ENCODE measurements at places on chromosomes 2 and 18.

DNA sequence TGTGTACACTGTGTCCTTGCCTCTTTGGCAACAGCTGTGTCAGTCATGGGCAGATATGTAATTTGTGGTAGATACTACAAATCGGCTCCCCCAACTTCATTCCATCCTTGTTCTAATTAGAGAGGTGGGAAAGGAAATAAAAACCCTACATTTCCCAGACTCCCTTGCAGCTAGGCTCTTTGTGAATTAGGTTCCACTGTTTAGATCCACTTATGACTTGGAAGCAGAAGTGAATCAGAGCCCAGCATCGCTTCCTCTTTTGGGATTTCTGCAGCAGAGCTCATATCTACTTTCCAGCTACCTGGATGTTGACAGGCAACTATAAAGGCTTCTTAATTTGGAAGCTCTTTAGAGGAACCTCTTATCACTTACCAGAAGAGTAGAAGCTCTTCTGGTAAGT is 34.1 kb upstream of the NARS1 start:
- DNase-seq = no peak

GRCh38 chr2:16334886-16335603 is 330.6 kb downstream of the CYRIA start:
- DNase-seq = no peak

- peak; percentile 66 for DNase-seq
These were observed 64.6 kb downstream of the COLEC12 start for GRCh38 chr18:435940-436339.

DNA sequence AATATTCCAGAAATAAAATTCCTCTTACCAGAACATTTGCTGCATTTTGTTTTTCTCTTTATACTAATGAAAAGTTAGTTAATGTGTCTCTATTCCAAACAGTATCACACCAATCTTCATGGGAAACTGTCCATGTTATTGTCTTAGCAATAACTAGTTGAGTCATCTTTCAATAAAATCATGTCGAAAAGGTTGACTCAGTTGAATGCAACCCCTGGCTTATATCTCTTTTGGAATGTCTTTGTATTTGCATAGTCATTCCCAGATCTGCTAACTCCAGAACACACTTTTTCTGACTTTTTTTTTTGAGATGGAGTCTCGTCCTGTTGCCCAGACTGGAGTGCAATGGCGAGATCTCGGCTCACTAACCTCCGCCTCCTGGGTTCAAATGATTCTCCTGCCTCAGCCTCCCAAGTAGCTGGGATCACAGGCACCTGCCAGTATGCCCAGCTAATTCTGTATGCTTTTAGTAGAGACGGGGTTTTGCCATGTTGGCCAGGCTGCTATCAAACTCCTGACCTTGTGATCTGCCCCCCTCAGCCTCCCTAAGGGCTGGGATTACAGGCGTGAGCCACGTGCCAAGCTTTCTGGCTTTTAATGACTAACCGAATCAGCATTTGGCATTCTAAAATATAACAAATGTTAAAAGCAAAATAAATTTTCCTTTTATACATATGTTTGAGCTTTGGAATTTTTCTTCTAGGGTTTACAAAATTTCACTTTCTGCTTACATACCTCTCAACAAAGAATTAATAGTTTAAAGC is 133.2 kb upstream of the GULP1 start:
- DNase-seq = peak; percentile 60

DNA sequence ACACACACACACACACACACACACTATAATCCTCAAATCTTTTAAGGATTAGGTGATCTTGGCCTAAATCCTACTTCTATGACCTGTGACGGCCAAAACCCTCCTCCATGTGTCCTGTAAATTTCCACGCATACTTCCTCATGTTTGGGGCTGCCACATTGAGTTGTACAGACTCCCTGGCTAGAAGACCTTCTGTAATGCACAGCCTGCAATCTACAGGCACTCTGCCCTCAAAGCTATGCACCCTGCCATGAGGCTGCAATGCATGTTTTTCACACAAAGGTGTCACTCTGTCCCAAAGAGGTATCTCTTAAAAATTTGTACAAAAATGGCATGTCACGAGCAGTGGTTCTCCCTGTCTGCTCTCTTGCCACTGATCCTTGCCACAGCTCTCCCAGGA is 26.4 kb upstream of the B4GALT6 start:
- no peak for DNase-seq

DNA sequence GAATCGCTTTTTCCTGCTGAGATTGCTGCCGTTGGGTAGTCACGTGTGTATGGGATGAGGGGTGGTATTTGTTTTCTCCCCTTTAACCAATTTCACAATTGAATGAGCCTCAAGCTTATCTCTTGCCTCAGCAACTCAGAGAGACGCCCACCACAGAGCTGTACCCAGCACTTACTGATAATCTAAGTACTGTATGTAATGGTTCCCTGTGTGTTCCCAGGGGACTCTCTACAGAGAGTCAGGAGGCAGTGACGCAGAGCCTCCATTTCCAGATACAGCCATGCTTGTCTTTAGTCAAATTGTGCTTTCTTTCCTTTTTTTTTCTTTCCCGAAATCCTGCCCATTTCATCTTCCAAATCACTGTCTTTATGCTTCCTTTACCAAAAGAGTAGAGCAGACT is 1102.1 kb upstream of the KLHL29 start:
- no peak for DNase-seq

DNA sequence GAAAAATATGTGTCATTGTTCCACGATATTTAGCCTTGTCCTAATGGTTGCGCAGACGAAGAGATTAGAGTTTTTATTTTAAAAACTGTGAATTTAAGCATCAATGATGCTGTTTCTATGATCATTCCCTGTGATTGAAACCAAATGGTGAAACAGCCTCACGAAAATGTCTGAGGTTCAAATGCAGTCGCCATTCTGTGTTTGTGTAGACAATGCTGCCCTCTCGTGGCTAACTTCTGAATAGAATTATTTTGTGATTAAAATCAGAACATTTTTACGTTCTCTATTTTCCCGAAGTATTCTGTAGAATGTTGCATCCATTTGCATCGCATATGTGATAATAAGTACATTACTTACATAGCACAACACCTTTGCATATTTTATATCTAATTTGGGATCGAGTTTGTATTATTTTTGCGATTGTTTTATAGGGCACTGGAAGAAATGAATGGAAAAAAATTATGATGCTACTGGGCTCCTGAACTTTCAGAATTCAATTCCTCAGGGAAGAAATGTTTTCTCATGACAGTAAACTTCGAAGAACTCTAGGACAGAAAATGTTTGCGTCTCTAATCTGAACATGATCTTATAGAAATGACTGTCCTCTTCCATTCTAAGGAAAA is 54.8 kb upstream of the CREB1 start:
- DNase-seq = peak; percentile 77

- DNase-seq = no peak
These were observed 84.2 kb downstream of the LBH start for GRCh38 chr2:30315391-30316063.

GRCh38 chr2:151439127-151439526 is 29.4 kb downstream of the RIF1 start:
- DNase-seq = no peak

DNA sequence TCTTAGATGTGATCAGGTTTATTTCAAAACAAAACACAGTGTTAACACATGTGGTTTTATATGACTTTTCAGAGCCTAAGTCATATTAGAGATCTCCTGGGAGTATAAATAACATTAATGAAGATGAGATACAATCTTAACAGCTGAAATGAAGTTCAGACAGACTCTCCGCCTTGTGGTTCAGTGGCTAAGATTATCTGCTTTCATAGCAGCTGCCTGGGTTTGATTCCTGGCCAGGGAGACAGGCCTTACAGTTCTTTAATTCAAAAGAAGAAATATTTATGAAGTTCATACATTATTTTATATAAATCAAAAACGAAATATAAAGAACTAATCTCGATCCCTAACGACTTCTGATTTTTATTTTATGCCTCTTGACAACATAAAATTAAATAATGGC is 35.2 kb upstream of the TTC32 start:
- DNase-seq = no peak

DNA sequence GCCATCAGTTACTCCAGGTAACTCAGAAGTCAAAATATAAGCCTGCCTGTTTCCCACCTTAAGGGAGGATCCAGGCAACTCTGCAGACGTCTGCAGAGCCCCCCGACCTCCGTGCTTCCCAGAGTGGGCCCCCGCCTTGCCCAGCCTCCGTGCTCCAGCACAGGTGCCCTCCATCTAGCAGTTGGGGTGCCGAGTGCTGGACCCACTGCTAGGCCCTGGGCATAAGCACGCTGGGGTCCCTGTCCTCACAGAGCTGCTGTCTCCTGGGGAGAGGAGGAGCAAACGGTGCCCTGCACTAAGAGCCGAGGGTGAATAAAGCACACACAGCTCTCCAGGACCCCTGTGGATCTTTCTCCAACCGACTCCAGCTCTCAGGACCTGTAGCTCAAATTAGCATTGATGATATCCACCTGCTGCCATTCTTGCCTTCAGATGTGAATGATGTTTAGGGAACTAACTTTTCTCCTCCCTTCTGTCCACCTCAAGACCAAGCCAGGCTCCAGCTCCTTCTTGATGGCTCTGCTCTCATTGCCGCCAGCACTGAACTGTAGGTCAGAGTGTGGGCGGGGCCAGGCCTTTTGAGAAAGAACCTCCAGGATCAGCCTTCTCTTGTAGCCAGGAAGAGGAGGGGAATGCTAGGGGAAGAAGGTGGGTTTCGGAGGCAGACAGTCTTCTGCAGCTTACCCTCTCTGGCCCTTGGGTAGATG is 121.2 kb downstream of the SMAD7 start:
- no peak for DNase-seq

DNA sequence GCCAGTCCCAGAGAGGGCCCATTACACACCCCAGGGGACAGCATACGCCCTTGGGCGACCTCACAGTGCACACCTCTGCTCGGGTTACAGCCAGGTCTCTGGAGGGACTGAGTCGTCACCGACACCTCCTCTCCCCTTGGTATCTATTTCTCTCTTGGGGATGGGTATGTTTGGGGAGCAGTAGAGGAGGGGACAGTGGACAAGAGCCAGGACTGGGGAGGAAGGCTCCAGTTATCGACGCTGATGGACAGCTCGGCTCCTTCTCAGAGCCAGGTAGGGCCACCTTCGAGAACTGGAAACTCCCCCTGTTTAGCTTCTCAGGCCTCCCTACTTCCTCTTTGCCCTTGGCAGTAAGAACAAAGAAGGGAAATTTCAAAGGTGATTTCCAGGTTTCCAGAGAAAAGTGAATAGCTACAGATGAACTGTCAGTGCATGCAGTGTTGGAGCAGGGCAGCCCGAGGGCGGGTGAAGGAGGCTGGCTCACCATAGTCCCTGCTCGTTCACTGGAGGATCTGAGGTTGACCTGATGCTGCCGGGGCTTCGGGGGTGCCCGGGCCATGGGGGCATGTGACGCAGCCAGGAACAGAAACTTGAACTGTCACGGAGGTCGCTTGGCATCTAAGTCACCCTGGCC is 4.4 kb upstream of the SEMA4C start:
- DNase-seq = no peak

DNA sequence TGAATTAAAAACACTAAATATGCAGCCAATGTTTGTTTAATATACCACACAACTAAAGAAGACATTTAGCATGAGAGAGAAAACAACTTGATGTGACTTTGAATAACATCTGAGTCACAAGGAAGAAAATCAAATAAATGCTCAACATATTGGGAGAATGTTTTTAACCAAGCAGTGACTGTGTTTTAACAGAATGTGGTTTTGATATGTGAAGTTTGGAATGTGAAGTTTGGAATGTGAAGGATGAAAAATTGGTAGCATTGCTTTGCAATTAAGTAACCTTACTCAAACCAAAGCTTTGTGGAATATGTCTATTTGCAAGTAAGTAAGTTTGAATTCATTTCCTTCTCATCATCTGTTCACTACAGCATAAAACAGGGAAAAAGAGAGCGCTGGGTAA is 128.2 kb upstream of the DNAJC10 start:
- peak; percentile 88 for DNase-seq

- DNase-seq = no peak
These were observed 241.9 kb downstream of the BCL11A start for GRCh38 chr2:60311524-60311923.

- no peak for DNase-seq
These were observed 16.6 kb upstream of the DNMT3A start for GRCh38 chr2:25358249-25358815.

- no peak for DNase-seq
These were observed at the start of gene CCDC141 for GRCh38 chr2:179049546-179050311. Gene CCDC141 (minus strand): TSS chr2:179050137. CDS start chr2:179049941, 196 bp downstream.

DNA sequence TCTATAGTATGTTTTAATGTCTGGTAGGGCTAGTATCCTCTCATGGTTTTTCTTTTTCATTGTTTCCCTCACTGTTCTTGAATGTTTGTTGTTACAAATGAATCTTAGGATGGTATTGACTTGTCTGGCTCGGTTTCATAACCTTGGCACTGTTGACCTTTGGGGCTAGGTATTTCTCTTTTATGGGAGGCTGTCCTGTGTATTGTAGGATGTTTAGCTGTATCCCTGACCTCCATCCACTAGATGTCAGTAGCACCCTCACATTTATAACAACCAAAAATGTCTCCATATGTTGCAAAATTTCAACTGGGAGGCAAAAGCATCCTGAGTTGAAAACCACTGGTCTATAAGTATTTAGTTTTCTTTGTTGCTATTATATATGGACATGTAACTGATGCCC is 7.0 kb upstream of the AOX1 start:
- peak; percentile 64 for DNase-seq

DNA sequence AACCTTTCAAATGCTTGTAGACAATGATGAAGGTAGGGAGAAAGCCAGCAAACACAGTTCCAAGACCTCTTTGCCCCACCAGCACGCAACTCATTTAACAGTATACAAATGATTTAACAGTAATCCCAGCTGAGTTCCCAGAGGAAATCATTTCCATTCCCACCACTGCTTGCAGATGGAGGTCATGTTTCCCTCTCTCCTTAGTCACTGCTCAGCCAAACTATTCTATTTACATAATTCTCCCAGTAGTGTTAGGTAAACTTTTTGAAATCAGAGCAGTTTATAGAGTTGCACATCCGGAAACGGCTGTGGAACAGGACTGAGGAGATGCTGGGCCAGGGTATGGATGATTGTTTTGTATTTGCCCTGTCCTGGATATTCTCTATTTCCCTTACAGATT is 328.5 kb downstream of the FIGN start:
- peak; percentile 14 for DNase-seq

Measured in ELR (cell line).